ENCODE measurements at places on chromosomes 4 and X.

GRCh38 chrX:154043003-154043763 lies 23.5 kb upstream of the IRAK1 start:
- no peak for DNase-seq

- DNase-seq = no peak
Observed at GRCh38 chr4:138494116-138494515, 252.0 kb upstream of the SLC7A11 start.

- no peak for DNase-seq
Observed at GRCh38 chr4:168860827-168861226, 149.2 kb downstream of the CBR4 start.

- DNase-seq = no peak
Observed at GRCh38 chr4:118273642-118274041, 79.2 kb downstream of the PRSS12 start.

DNA sequence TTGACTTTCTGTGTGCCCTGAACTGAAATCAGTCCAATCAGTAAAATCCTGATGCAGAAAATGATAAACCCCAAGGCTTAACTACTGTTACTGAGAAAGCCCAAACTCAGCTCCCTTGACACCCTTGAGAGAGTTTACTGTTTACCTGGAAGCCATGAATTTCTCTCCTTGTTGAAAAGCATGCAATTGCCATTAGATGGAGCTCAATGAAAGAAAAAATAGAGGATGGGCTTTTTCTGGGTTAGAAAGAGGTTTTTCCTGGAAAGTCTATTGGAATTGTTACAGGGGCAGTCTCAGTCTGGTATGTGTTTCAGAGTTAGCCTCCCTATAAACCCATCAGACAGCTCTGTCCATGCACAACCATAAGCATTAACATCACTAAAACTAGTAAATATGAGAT lies 66.4 kb upstream of the C4orf54 start:
- DNase-seq = no peak

DNA sequence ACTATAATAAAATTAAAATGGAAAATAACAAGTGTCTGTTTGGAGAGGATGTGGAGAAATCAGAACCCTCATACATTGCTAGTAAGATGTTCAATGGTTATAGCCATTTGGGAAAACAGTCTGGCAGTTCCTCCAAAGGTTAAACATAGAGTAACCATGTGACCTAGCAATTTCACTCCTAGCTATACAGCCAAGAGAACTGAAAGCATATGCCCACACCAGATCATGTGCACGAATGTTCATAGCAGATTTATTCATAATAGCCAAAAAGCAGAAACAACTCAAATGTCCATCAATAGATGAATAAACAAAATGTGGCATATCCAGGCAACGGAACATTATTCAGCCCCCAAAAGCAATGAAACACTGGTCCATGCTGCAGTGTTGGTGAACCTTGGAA lies 9.4 kb upstream of the CCNQ start:
- no peak for DNase-seq

DNA sequence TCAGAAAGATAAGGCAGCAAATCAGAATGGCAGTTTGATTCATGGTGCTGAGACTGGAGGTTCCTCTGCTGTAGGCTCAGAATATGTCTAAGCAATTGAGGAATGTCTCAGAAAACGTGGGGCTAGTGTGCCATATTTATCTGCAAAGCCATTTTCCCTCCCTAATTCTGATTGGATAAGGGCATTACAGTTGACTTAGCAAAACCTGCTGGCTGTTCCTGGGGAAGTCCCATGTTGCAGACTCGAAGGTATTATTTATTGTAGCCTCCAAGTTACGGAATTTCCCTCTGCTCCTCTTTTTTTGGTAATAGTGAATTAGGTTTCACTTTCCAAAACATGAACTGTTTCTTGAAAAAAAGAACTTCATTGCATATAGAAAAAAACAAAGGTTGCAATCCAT lies at the start of gene CXCL10:
TSS of gene CXCL10 (minus strand) at position 109 of the 400 bp plus-strand sequence. CDS start at position 43, 66 bp downstream.
- no peak for DNase-seq

GRCh38 chrX:136251041-136251991 lies at the start of gene MAP7D3:
MAP7D3 (minus strand) TSS chrX:136251400; CDS start chrX:136251358, 42 bp downstream.
- DNase-seq = no peak

- DNase-seq = no peak
Observed at GRCh38 chr4:113882668-113883067, 96.8 kb downstream of the ARSJ start.

DNA sequence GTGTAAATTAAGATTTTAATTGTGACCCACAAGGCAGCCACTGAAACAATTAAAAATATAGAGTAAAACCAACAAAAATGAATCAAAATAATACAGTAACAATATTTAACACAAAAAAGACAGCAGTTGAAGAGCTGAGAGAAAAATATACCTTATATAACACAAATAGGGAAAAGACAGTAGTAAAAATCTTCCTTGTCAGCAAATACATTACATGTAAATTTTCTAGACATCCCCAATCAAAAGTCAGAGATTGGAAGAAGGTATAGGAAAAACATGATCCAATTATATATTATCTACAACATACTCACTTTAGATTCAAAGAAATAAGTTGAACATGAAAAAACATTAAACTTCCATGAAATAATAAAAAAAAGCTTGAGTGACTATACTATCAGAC lies 330.8 kb downstream of the UBE2NL start:
- no peak for DNase-seq

DNA sequence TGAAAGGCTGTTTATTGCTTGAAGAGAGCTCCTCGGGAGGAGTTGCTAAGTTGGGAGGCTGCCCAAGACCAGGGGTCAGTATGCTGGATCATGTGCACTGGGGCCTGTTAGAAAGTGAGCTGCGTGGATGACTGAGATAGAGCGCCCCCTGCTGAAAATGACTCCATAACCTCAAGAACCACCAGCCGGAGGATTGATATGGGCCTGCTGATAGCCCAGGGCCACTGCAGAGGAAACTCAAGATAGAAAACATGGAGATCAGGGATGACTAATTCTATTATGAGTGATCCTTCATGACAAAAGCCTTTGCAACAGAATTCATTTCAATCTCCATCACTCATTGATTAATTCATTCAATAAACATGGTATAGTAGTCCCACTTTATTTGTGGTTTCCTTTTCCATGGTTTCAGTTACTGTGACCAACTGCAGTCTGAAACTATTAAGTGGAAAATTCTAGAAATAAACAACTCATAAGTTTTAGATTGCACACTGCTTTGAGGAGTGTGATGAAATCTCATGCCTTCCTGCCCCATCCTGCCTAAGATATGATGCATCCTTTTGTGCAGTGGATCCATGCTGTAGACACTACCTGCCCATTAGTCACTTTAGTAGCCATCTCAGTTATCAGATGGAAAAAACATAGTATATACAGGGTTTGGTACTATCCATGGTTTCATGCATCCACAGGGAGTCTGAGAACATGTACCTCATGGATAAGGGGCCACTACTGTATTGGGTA lies 126.7 kb upstream of the MBNL3 start:
- peak; percentile 11 for DNase-seq

DNA sequence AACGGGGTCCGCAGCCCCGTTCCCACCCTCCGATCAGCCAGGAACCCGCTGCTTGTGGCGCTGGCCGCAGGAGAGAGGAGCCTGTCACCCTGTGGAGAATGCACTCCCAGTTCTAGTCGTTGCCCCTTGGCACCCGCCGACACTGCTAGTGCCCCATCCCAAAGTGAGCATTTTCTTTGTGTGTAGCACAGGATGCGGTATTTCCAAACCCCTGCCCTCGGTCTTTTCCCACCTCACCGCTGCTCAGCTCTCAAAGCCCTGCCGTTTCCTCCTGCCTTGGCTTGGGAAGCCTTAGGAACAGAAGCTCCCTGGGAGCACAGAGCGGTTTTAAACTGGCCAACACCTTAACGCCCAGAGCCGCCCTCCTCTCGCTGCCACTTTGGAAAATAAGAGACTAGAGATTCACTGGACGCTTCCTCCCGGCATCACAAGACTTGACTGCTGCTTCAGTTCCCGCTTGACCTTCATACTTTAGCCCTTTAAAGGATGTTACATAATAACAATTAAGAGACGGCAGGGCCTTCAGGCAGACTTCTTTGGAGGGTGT lies 772 bp downstream of the CYP4V2 start:
- DNase-seq = peak; percentile 48

DNA sequence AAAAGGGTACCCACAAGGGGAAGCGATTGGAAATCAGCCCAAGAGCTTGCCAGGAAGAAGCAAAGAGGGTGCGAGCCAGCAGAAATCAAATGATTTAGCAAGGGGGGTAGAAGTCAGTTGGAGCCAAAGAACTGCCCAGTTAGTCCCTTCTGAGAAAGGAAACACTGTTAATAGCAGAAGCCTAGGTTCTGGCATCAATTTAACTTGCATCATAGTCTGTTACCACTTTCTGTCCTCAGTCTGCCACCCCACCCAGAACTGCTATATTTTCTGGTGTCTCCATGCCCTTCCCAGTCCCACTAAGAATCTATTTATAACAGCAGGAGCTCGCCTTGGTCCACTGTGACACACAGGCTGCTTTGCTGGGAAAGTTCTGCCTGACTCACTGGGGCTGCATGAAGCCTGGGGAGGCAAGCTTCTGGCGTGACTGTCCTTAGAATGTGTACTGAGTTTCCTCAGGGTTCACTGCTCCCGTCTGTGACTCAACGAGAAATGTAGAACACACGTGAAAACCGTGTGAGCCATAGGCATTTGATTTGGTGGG lies 157.8 kb upstream of the TTC29 start:
- DNase-seq = no peak

- DNase-seq = no peak
Observed at GRCh38 chr4:86366920-86367319, 7.1 kb upstream of the MAPK10 start.

DNA sequence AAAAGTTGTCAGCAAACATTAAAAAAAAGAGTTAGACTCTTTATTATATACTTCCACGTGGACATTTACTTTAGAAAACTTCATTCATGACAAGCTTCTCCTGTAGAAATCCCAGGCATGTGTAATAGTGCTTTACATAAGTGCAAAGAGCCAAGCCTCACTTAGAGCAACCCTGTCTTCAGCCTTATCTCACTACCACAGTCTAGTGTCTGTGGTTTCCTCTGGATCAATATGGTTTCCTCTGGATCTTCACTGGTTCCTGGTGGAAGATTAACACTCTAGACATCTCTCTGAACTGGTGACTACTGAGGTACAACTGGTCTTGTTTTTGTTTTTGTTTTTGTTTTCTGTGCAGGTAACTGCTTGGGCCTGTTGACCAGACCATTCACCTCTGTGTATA lies 18.4 kb upstream of the ARMCX5 start:
- DNase-seq = no peak

GRCh38 chr4:40240040-40240653 lies 43.3 kb downstream of the RHOH start:
- DNase-seq = no peak

- DNase-seq = no peak
Observed at GRCh38 chrX:120453985-120454384, 15.1 kb downstream of the LAMP2 start.

DNA sequence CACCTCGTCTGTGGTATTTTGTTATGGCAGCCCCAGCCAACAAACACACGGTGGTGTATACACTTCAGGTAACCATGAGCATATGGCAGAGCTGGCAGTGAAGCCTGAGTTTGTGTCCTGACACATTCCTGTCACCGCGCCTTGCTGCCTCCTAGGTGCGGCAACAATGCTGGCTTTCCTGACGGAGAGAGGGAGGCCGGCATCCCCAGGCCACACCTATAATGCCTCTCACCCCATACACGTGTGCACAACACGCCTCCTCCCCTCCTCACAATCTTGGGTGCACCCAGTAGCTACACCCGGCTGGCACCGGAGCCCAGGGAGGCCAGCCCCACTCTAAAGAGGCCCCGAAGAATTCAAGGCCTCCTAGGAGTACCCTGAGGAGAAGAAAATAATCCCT lies 158.5 kb downstream of the NSUN7 start:
- DNase-seq = no peak

- no peak for DNase-seq
Observed at GRCh38 chrX:40531056-40531826, 49.5 kb upstream of the ATP6AP2 start.

DNA sequence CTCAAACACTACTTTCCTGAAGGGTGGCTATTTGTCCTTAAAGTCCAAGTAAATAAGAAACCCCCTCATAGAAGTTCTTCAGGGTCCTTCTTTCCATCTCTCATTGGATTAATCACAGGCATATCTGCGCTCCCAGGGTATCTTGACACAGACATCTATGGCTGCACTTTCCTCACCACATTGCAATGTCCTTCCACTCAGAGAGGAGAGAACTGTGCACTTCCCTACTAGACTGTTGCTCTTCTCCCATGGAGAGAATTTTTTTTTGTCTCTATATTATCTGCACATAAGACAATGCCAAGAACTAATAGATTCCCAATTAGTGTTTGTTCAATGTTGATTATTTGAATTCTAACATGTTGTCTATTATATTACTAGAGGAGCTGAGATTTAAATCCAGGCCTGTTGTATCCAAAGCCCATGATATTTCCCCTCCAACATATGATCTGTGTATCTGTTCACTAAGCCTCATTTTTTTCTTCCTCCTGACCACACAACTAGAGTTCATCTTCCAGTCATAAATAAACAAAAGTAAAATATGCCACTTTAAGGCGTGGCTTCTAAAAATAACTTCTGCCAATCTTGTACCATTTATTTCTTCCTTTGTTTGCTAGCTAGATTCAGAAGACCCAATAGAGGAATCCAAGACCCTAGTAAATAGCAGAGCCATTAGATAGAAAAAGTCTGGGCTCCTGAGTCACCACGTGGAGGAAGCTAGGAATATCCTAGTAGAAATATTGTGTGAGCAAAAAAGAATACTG lies 61.5 kb upstream of the FAM241A start:
- DNase-seq = no peak

GRCh38 chr4:52685316-52685715 lies 26.2 kb upstream of the USP46 start:
- DNase-seq = no peak

DNA sequence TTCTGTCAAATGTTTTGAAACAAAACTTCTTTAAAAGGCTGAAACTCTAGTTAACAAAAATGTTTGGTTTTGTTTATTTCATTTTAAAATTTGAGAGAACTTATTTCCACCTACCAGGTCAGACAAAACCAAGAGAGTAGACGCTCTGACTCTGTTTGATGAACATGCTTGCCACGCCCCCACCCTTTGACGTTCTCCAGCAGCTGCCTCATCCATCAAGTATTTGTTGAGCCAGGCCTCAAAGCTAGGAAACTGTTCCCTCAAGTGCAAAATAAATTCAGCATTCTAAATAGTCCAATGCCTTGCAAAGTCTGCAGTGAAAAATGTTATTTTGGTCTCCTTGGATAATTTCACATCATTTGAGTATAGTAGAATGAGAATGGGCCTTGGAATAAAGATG lies 121.6 kb downstream of the GUCY2F start:
- DNase-seq = no peak

DNA sequence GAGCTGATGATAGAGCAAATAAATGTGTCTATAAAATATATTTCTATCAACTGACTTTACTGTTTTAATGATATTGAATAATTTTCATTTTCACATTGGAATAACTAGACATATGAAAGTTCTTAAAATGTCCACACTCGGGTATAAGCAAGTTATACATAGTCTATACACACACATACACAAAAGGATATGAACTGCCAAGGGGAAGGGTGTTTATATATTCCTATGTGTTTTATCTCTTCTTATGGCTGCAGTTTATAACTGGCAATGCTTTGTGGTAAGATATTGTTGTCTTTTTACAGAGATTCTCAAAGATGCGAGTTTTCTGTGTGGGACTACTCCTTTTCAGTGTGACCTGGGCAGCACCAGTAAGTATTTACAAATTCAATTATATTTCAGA lies 1.6 kb downstream of the MEPE start:
- no peak for DNase-seq

GRCh38 chrX:84188320-84188834 lies 378 bp upstream of the RPS6KA6 start:
- DNase-seq = peak; percentile 80
